ENCODE measurements at places on chromosomes 1 and 21.

- H3K27ac ChIP-seq = no peak overlapping the region
- no peak overlapping the region for H3K4me3 ChIP-seq
- no peaks in the 10 kb centered on the region for H3K36me3 ChIP-seq
- no peak for DNase-seq
- peaks cover 7% of the 10 kb centered on the region for H3K27me3 ChIP-seq
- no peaks in the 10 kb centered on the region for H3K4me1 ChIP-seq
Measured at GRCh38 chr1:241821363-241821762, 26.6 kb upstream of the EXO1 start.

- H3K4me1 ChIP-seq = no peaks in the 10 kb centered on the region
- peaks cover 50% of the 10 kb centered on the region for H3K36me3 ChIP-seq
- H3K27ac ChIP-seq = no peak overlapping the region
- no peak overlapping the region for H3K4me3 ChIP-seq
Measured at GRCh38 chr1:150813028-150813707, 5.1 kb upstream of the CTSK start.

GRCh38 chr21:16302851-16303282 lies 573.1 kb downstream of the USP25 start:
- no peak overlapping the region for H3K27ac ChIP-seq
- H3K27me3 ChIP-seq = no peaks in the 10 kb centered on the region
- H3K4me1 ChIP-seq = peaks cover 6% of the 10 kb centered on the region
- H3K36me3 ChIP-seq = no peaks in the 10 kb centered on the region
- H3K4me3 ChIP-seq = no peak overlapping the region

GRCh38 chr1:113433184-113433583 lies 42.9 kb downstream of the MAGI3 start:
- H3K4me3 ChIP-seq = no peak overlapping the region
- H3K36me3 ChIP-seq = no peaks in the 10 kb centered on the region
- no peak overlapping the region for H3K27ac ChIP-seq
- H3K4me1 ChIP-seq = no peaks in the 10 kb centered on the region
- DNase-seq = no peak

DNA sequence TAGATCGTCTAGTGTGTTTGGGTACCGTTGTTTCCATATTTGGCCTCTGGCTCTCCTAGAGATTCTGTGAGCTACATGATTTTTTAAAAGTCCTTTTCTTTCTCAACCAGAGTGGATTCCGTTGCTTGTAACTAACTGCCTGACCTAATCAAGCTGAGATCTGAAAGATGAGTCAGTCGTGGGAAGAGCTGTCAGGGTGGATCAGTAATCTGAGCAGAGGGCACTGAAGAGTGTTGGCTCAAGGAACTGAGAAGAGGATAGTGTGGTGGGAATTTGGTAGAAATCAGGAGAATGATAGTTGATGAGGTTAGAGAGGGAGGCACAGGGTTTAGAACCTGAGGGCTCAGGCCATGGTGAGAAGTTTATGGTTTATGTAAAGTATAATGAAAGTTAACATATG lies 52.2 kb downstream of the TRAF5 start:
- no peaks in the 10 kb centered on the region for H3K4me1 ChIP-seq
- H3K27me3 ChIP-seq = peaks cover 3% of the 10 kb centered on the region
- no peak overlapping the region for H3K4me3 ChIP-seq
- no peak for DNase-seq

DNA sequence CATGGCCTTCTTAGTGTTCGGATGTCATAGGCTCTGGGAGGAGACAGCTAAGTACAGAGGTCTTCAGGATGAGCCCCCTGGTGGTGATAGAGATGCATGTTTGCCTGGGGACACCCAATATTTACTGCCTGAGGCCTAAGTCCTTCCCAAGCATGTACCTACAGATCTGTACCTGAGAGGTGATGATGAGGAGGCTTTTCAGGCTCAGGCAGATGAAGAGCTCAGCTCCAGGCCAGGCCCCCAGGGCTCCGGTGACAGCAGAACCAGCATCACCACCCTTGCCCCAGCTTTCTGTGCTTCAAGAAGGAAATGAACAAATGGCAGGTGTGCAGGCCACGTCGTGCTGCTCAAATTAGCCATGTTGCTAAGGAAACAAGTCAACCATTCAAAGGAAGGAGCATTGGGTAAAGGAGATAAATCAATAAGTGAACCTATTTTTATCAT lies 21.1 kb downstream of the CACNA1E start:
- H3K27me3 ChIP-seq = peaks cover 10% of the 10 kb centered on the region
- no peak overlapping the region for H3K4me3 ChIP-seq
- H3K27ac ChIP-seq = no peak overlapping the region
- H3K4me1 ChIP-seq = no peaks in the 10 kb centered on the region

Measured in DND-41 (cell line).